Left lobe of liver (tissue), 2 donors: ENCODE measurements at places on chromosomes 3 and 15. TPM values are rescaled to one million over a fixed set of nuclear protein-coding genes. Genes with fewer than 3 reads are reported as not detected.

- no peak for DNase-seq
These were observed 23.5 kb upstream of the TBC1D5 start for GRCh38 chr3:17765819-17766472.

DNA sequence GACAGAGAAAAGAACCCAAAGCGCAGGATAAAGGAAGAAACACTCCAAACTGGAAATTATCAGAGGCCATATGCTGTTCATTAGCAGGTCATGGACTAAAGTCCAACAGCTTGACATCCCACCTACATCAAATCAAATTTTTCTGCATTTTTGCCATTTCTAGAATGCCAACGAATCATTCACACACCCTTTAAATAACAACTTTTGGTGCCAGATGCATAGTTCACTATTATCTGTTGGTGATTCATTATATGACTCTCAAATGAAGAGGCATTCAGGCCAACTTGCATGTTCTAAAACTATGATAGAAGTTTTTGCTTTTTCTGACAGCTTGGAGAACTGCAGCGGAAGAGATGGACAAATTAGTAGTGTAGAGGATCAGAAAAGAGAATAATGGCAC lies 529.8 kb upstream of the NAALADL2 start:
- DNase-seq, result no peak

- no peak for DNase-seq
These were observed 488.0 kb upstream of the ZNF385D start for GRCh38 chr3:22239011-22239410.

DNA sequence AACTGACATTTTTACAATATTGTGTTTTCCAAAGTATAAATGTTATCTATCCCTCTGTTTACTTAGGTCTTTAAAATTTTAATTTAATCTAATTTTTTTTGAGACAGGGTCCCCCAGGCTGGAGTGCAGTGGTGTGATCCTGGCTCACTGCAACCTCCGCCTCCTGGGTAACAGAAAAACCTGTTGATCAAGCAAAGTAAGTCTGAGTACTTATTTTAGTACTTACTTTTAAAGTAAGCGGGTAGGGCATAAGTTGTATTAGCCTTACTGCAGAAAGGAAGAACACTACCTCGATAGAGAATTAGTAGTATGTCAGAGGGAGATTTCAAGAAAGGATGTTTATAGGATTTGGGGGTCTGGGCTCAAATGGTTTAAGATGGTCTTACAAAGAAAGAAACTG lies 11.9 kb upstream of the FEM1B start:
- no peak for DNase-seq

C3orf20 gene
- 0.13 TPM for total RNA-seq

- DNase-seq, result no peak
These were observed 1.1 kb downstream of the CHCHD4 start for GRCh38 chr3:14123308-14124222.

SAMMSON gene
- total RNA-seq, result not detected

MME gene
- 66.3 TPM for total RNA-seq

- no peak for DNase-seq
These were observed 63.1 kb downstream of the MAP6D1 start for GRCh38 chr3:183762304-183762703.

GRCh38 chr3:40680685-40681657 lies 156.2 kb downstream of the ZNF621 start:
- no peak for DNase-seq

MYEF2 gene
- 0.20 TPM for total RNA-seq

MAGEL2 gene
- total RNA-seq, result not detected

RAB5A gene
- total RNA-seq, result 17.5 TPM

TNFAIP8L3 gene
- total RNA-seq, result 1.1 TPM

GRCh38 chr3:115284980-115285379 lies 137.9 kb upstream of the ZBTB20 start:
- no peak for DNase-seq

DNA sequence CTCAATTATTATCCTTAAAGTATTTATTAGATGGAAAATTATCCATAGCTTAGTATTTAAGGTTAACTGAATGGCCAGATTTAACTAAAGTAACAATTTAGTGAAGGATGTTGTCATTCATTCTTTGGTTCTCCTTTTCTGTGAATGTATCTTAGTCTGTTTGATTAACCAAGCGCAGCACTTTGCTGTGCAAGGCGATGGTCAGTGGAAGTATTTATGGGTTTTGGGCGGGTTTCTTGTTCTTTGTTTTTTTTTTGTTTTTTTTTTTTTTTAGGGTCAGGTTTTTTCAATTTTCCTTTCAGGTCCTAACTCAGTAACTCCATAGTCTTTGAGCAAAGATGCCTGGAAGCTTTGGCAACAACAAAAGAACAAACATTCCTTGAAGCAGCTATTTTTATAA lies 328.8 kb downstream of the PTPRG start:
- no peak for DNase-seq

- DNase-seq, result peak; percentile 63
These were observed 141.6 kb upstream of the SLC2A2 start for GRCh38 chr3:171168086-171168485.

GRCh38 chr3:33277193-33277882 lies at the start of gene FBXL2:
FBXL2 (plus strand) TSS chr3:33277442; CDS start chr3:33277513, 71 bp downstream.
- DNase-seq, result no peak

EHHADH gene
- 323 TPM for total RNA-seq

DNA sequence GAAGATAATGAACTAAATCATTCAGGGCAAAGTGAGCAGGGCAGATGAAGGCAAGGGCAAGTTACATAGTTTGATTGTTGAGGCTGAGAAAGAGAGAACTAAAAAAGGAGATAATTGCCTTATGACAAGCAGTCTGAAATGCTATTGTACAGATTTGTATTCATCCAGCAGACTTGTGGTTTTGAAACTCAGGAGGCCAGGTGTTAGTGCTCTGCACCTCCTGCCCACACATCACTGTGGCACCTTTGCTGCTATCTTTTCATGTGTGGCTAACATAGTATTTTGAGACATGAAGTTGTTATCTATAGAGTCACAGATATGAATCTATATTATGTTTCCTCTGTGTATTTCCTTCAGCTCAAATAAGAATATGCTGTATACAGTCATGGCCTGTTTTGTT lies 24.3 kb upstream of the SUCLG2 start:
- no peak for DNase-seq

- DNase-seq, result no peak
These were observed 28.4 kb downstream of the ZNF860 start for GRCh38 chr3:32009957-32010356.

GRCh38 chr15:61102281-61102680 lies 126.8 kb downstream of the RORA start:
- no peak for DNase-seq

CHST2 gene
- total RNA-seq, result 1.2 TPM

GRCh38 chr3:99842826-99843589 lies 25.3 kb downstream of the CMSS1 start:
- no peak for DNase-seq

GRCh38 chr15:70269991-70270751 lies 172.5 kb upstream of the TLE3 start:
- DNase-seq, result no peak

- no peak for DNase-seq
These were observed 27.5 kb downstream of the CDCP1 start for GRCh38 chr3:45118615-45119071.

CHRNA5 gene
- 0.35 TPM for total RNA-seq

- no peak for DNase-seq
These were observed 48.8 kb downstream of the UBP1 start for GRCh38 chr3:33391255-33391995.

PLA2G4E gene
- total RNA-seq, result not detected

DNA sequence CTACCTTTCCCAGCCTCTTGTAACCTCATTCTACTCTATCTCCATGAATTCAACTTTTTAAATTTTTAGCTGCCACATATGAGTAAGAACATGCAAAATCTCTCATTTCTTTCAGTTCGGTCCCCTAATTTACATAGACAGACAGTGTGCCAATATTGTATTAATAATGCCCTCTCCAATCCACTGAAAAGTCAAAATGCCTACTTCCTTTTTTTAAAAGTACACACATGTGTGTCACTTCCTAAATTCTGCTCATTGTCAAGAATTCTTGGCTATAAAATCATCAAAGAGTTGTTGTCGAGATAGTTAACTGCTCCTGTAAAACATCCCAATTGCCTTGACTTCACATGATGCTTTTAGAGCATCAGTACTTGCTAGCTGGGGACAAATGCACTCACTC lies 84.2 kb upstream of the IL12A start:
- DNase-seq, result no peak

- DNase-seq, result no peak
These were observed 72.9 kb downstream of the BLM start for GRCh38 chr15:90790057-90790456.

DNA sequence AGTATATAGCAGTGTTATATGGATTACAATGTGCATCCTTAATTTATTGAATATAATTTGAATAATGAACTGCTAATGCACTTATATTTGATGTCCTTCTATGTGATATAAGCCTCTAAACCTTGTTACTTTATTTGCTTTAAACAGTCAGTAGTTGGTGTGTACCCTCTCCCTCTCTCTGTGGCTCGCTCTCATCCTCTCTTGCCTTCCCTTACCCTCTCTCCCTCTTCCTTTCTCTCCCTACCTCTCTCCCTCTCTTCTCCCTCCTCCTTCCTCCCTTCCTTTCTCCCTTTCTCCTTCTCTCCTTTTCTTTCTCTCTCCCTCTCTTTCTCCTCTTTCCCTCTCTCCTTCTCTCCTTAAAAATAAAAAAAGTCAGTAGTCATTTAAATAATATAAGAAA lies 28.9 kb downstream of the MGA start:
- DNase-seq, result no peak

GRCh38 chr3:136658946-136659682 lies 93.1 kb downstream of the STAG1 start:
- no peak for DNase-seq

GRCh38 chr3:167750272-167750971 lies 14.9 kb downstream of the SERPINI1 start:
- DNase-seq, result no peak

DNA sequence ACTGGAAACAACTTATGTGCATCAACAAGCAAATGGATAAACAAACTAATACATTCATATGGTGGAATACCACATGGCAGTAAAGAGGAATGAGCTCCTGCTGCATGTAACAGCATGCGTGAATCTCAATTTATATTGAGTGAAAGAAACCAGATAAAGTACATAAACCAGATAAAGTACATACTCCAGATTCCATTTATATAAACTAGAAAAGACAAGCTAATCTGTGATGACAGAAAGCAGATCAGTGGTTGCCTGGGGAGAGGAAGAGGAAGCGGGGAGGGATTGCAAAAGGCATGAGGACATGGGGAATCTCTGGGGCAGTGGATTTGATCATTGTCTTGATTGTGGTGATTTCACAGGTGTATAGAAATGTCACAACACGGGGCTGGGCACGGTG lies 34.2 kb downstream of the LIMD1 start:
- DNase-seq, result no peak

DNA sequence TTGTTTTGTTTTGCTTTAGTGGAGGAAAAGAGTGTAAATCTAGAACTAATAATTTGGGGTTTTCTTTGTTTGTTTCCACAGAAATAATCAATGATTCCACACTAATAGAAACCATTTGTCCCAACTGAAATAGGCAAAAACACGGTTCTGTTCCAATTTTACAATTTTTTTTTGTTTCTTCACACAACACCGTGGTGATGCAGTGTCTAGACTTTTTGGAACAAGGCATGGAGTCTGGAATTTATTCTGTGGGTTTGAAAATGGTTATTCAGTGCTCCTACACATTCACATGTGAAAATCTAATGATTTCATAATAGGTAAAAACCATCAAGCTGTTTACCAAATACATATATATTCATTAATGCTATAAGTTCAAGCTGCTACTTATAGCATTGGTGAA lies 629.0 kb upstream of the TGFBR2 start:
- no peak for DNase-seq

NEK4 gene
- total RNA-seq, result 16.6 TPM

STRC gene
- total RNA-seq, result 0.53 TPM

DNA sequence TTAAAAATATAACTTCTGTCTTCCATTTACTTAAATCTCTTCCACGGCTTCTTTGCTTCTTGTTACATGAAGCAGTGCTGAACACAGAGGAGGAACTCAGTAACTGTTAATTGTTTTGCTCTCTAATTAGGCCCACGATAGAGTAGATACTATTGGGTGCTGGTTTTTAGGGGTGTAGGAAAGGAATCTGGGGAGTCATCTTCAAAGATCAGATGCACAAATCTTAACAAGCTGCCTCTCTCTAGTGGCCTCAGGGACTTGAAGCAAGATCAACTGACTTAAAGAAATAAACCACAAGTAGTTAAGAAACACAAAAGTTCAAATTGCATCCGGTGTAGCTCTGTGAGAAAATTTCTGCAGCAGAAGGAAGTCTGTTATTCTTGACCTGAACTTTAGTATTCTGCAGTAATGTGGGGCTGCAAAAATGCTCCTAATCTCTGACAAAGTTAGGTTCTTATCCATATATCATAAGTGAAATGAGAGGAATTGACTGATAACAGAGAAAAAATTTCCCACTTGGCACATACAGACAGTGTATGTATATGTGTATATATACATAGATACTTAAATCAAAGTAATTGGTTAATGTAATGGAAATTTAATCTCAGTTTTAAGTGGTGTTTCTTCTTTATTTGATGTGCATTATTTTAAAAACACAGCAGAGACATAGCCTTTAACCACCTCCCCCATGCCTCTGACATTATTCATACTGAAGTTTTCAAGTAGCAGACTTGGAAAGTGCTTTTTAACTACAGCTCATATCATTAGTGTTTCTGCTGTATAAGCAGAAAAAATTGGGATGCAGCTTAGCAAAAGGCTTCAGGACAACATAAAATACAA lies 51.8 kb downstream of the CHST2 start:
- DNase-seq, result no peak

GRCh38 chr3:9204253-9204992 lies 45.0 kb downstream of the SRGAP3 start:
- DNase-seq, result no peak

GRCh38 chr3:197798863-197799262 lies 7.8 kb downstream of the LRCH3 start:
- no peak for DNase-seq

DNA sequence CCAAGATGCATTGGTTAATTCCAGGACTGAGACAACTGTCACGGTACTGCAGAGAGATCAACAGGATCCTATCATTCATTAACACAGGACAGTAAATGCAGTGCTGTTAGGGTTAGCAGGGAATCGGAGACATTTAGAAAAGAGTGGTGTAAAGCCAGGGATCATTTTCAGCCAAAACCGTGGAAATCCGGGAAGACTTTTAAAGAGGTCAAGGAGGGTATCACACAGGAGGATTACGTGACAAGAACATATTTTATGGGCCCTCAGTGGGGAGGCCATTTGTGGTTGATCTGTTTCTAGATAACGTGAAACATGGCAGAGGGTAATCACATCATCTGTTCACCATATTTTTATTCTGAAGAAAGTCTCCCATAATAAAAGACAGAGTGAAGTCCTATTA lies 216.1 kb downstream of the PTPRG start:
- DNase-seq, result no peak

- no peak for DNase-seq
These were observed 11.3 kb downstream of the TBC1D2B start for GRCh38 chr15:78065973-78066946.

GRCh38 chr3:13650210-13651056 lies 101.5 kb downstream of the FBLN2 start:
- DNase-seq, result peak; percentile 81

DNA sequence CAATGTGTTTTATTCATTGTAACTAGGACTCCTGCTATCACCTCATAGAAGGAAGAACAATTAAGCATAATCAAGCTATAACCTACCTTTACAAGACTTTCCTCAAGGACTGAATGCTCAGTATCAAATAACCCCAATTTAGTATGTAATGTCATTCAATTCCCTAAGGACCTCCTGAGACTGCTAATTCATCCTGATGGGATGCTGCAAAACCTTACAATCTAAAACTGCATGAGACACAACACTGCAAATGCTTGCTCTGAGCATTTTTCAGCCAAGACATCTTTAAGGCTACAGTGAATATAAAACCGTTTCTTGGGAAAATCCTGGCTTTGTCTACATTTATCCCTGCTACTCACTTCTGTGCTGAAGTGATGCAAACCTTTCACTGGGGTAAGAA lies 69.9 kb downstream of the RYK start:
- no peak for DNase-seq

HSPBAP1 gene
- 2.5 TPM for total RNA-seq
